Omental fat pad (tissue), 4 donors: ENCODE measurements at places on chromosomes 6 and 20. TPM values are rescaled to one million over a fixed set of nuclear protein-coding genes. Genes with fewer than 3 reads are reported as not detected.

The RGS17 gene
- total RNA-seq: 7.4 TPM

DNA sequence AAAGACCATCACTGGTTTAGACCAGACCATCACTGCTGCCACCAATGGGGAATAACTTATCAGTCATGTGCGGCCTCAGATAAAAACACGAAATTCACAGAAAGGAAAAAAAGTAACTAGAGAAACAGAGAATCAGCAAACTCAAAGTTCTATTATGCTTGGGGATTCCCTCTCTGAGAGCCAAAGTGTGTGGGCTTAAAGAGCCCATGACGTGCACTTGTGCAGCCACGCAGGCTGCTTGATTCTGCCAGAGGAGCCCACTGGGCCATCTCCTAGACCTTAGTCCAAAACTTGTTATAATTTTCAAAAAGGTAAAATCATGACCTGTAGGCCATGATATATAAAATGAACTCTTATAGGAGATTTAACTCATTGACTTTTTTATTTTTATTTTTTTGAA, 15.2 kb downstream of the RAB44 start:
- DNase-seq: no peak

The FERMT1 gene
- total RNA-seq: 1.1 TPM

The PTPRK gene
- total RNA-seq: 16.2 TPM
